ENCODE measurements at places on chromosomes 3 and 15.

- no peak for DNase-seq
Measured at GRCh38 chr3:35708394-35709271, 69.3 kb downstream of the ARPP21 start.

- DNase-seq, result no peak
Measured at GRCh38 chr3:45109771-45110508, 36.2 kb downstream of the CDCP1 start.

DNA sequence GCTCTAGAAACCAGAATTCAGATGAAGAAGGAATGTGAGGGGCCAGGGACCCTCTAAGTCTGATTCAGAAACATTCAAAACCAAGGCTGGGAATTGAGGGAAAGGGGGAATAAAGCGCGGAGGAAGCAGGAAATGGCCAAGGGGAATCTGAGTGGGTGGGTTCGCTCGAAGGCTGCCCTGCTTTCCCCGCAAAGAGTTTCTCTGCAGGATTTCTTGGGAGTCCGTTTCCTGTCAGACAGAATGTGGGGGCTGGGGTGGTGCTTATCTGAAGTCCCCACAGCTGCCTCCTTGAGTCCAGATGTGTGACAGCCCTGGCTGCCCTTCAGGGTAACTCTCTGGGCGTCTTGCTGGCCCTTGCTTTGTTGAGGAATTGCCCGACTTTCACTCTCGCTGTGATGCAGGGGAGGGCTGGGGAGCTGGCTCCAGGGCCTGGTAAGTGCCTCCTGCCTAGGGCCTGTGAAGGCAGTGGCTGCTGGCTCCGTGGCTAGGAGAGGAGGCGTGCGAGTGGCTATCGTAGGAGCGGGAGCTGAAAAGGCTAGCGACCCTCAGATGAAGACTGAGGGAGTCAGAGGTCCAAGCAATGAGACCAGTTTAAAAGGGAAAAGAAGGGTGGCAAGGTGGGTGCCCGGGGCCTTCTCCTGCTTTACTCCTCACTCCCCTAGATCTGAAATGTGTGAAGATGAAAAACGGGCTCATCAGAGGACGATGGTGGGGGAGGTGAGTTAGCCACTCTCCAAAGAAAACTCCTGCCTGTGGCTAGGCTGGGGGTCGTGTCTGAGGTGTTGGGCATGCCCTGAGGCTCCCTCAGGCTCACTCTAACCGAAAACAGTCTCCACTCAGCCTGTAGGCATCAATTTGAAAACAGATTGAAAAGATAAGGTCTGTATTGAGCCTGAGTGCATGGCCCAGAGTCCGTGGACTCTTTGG lies 143.9 kb upstream of the UMPS start:
- DNase-seq, result no peak

DNA sequence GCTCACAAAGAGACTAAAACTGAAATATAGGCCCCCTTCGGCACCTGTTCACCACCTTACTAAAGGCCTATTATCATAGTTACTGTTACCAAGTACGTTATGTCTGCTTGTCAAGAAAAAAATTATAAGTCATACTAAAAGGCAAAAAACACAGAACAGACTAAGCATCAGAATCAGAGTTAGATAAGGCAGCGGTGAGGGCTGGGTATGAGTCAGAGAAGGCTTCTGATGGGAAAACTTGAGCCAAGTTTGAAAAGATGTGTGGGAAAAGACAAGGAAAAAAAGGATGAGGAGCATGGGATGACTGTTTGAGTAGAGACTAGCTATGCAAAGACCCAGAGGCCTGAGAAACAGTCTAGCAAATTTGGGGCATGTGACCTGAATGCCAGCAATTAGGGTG lies 387.2 kb upstream of the SGO1 start:
- no peak for DNase-seq

GRCh38 chr3:38460377-38461270 lies 6.9 kb downstream of the ACVR2B start:
- no peak for DNase-seq

GRCh38 chr3:184299488-184300377 lies 692 bp downstream of the PSMD2 start:
- DNase-seq, result peak; percentile 37

DNA sequence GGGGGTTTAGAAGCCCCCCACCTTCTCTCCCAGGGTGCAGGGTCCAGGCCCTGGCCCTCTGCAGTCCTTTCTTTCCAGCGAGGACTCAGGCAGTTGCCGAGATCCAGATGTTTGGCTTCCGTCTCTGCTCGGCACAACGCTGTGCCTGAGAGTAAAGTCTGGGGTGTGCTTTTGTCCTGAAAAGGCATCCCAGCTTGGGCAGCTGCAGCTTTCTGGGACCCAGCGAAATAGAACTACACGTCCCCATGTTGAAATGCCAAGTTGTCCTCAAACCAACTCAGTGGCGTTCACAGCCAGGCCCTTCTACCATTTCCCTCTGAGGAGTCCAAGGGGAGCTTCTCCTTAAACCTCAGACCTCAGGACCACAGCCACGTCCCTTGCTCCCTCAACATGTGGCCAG lies 23.1 kb downstream of the FGD5 start:
- DNase-seq, result no peak

- DNase-seq, result no peak
Measured at GRCh38 chr15:66126031-66126441, 127.5 kb downstream of the MEGF11 start.

- DNase-seq, result no peak
Measured at GRCh38 chr15:71249986-71250385, 134.7 kb downstream of the THSD4 start.

DNA sequence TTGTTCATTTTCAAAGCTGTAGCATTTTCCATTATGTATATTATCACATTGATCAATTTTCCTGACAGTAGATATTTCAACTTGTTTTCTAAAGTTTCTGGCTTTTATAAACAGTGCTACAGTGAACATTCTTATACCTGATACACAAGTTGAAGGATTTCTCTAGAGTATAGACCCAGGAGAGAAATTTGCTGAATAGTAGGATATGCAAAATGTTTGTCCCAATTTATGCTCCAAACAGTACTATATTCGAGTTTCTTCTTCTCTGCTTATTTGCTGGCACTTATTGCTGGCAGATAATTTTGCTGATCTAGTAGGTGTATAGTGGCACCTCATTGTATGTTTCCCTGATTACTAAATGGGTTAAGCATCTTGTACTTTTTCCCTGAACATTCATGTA lies 117.2 kb upstream of the CHRM5 start:
- DNase-seq, result no peak

DNA sequence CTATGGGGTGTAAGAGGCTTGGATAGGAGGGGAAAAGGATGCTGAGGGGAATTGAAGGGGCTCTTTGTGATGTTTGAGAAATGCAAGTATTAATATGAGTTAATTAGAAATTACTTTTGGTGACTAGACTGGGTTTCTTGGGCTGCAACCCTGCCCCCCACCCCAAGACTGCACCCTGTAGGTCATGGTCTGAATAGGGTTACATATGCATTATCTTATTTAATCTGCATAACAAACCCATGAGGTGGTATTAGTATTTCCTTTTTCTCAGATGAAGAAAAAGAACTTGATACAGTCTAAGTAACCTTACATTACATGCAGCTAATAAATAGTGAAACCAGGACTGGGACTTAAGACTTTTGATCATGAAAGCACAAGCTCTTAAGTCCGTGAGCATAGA lies 5.6 kb upstream of the ZBTB38 start:
- no peak for DNase-seq

DNA sequence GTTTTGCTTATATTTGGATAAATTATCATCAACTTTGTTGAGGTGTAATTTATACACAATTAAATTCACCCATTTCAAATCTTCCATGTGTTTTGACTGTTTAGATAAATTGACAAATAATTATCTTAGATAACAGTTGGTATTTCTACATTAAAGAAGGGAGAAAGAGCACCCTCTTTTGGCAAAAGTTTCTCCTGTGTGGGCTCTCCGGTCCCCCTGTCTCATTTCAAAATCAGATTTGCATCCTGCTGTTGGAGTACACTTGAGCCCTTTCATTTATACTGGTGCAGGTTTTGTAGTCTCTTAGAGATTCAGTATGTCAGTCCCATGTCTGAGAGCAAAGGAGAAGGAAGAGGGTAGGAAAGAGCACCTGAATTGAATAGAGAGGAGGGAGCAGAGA lies 49.4 kb downstream of the NKIRAS1 start:
- DNase-seq, result no peak

DNA sequence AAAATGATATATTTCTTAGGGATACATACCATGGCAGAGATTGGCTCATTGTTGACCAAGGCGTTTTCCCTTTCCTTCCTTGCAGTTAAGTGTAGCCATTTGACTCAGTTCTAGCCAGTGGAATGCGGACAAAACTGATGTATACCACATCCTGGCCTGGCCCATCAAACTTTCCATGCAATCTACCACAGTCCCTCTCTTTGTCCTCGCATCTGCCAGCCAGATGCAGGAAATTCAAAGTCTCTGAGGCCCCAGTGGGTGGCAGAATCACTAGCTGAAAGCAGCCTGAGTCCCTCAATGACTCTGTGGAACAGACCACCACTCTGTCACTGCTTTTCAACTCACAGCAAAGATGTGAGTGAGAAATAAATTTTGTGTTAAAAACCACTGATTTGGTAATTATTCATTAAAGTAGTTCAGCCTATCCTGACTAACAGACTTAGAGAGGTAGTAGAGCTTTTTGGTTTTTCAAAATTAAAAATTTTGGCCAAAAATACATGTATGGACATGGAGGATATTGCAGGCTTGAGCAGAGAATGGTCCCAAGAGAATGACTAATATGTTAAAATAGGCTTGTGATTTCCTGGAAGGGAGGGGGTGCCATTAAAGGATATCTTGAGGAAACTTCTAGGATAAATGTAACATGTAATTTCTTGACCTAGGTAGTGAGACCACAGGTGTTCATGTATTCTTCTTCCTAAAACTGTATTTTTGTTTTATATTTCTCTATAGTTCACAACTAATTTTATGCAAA lies 10.9 kb downstream of the LRRFIP2 start:
- peak; percentile 85 for DNase-seq

DNA sequence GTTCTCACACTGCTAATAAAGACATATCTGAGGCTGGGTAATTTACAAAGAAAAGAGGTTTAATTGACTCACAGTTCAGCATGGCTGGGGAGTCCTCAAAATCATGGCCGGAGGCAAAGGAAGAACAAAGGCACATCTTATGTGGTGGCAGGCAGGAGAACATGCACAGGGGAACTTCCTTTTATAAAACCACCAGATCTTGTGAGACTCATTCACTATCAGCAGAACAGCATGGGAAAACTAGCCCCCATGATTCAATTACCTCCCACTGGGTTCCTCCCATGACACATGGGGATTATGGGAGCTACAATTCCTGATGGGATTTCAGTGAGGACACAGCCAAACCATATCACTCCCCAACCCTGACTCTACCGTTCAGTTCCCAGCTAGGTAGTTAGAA lies 59.7 kb upstream of the MINAR1 start:
- DNase-seq, result no peak

DNA sequence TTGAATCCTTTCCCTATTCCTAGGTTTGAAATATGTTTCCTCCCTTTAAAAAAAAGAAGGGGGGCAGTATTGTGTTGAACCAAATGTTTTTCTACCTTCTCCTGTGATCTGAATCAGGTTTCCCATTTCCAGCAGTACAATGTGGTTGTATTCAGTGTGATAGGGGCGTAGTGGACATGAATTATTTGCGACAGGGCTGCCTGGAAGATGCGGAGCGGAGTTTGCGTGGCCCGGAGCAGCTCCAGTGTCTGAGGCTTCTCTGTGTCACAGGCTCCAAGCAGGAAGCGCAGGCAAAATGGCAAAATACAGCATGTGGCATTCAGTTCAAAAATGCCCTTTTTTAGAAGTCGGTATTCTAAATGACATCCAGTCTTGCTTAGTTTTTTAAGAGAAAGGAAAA lies 154.4 kb downstream of the PGPEP1L start:
- DNase-seq, result peak; percentile 88

DNA sequence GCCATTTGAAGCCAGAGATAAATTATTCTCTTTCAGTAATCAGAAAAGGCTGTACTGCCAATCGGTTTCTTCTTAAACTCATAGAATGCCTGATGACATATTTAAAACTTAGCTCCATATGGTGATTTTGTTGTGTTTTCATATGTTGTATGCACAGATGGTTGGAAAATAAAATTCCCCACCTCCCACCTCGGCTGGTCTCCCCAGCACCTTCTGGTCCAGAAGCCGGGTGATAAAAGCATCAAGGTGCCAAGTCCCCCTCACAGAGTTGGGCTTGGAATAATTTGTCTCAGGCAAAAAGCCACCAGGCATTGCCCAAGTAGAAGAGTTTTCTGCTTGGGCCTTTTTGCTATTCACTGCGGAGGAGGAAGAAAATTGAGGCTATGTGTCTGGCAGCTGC lies 18.4 kb downstream of the LARS2 start:
- no peak for DNase-seq

GRCh38 chr3:140019946-140020345 lies 85.0 kb downstream of the CLSTN2 start:
- DNase-seq, result no peak

DNA sequence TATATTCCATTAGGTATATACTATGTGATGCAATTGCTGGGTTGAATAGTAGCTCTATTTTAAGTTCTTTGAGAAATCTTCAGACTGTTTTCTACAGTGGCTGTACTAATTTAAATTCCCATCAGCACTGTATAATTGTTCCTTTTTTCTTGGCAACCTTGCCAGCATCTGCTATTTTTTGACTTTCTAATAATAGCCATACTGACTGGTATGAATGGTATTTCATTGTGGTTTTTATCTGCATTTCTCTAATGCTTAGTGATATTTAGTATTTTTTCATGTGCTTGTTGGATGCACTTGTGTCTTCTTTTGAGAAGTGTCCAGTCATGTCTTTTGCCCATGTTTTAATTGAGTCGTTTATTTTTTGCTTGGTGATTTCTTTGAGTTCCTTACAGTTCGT lies 145.1 kb upstream of the PLSCR5 start:
- DNase-seq, result peak; percentile 52

GRCh38 chr3:13610006-13610570 lies 61.2 kb downstream of the FBLN2 start:
- DNase-seq, result no peak

DNA sequence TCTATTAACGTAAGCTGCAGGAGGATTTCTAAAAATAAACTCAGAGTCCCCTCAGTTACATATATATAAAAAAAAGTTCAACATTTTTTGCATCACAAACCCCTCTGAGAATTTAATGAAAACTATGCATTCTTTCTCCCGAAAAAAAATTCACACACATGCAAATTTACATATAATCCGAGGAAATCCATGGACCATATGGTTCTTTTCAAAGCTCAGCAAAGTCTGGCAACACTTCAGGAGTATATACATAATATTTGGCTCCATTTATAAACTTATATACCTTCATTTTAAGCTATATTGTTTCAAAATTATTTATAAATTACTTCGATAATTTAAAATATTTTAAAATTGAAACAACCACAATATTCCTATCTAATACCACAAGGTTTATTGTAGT lies 140.7 kb upstream of the PLXND1 start:
- DNase-seq, result no peak

DNA sequence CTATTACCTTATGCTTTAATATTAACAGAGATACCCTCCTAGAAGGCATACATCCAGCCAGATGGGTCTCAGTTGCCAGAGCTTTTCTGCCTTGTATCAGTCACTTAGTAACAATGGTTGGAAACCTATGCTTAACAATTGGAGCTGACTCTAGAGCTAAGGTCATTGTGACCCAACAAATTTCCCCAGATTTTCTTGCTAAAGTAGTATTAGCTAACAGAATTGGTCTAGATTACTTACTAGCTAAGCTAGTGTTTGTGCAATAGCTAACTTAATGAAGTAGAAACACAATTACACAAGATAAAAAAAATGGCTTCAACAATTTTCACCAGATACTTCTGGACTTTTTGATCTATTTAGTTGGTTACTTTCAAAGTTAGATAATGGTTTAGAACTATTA lies 236.9 kb downstream of the NSUN3 start:
- DNase-seq, result no peak

Data from HCEC 1CT (cell line).